Iris pigment epithelial cell (primary cell): ENCODE measurements at places on chromosomes 1 and 21.
A peak's percentile ranks its signal among the peaks of the same experiment; 100 is the strongest.

DNA sequence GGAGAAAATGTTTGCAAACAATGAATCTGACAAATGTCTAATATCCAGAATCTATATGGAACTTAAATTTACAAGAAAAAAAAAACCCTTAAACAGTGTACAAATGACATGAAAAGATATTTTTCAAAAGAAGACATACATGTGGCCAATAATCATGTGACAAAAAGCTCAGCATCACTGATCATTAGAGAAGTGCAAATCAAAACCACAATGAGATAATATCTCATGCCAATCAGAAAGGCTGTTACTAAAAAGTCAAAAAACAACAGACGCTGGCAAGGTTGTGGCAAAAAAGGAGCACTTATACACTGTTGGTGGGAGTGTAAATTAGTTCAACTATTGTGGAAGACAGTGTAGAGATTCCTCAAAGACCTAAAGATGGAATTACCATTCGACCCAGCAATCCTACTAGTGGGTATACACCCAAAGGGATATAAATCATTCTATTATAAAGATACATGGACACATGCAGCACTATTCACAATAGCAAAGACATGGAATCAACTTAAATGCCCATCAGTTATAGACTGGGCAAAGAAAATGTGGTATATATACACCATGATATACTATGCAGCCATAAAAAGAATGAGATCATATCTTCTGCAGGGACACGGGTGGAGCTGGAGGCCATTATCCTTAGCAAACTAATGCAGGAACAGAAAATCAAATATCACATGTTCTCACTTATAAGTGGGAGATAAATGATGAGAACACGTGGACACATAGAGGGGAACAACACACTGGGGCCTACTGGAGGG, 123.2 kb downstream of the PTPRC start:
- DNase-seq, result no peak

DNA sequence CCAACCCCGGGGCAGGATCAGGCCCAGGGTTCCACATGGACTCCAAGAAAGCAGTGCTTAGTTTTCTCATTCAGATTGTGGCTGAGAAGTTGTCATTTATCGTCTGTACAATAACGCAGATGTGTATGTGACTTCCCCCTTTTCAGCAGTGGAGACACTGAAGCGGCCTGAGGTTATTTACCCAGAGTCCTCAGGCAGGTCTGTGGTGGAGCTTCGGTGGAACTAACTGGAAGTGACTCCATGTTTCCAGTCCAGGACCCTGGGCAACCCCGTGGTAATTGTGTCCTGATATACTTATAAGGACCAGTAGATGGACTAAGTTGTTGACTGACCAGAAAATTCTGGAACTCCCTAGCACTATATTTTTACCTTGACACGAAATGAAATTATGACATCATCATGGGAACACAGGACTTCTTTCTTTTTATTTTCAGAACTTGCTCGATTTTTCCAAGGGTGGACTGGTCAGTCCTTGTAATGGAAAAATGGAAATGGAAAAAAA, 1.0 kb upstream of the IER5 start:
- no peak for DNase-seq

GRCh38 chr1:20250340-20250989, 40.2 kb upstream of the VWA5B1 start:
- DNase-seq, result peak; percentile 61

GRCh38 chr1:67889953-67890567, 56.8 kb upstream of the GNG12 start:
- DNase-seq, result peak; percentile 91

DNA sequence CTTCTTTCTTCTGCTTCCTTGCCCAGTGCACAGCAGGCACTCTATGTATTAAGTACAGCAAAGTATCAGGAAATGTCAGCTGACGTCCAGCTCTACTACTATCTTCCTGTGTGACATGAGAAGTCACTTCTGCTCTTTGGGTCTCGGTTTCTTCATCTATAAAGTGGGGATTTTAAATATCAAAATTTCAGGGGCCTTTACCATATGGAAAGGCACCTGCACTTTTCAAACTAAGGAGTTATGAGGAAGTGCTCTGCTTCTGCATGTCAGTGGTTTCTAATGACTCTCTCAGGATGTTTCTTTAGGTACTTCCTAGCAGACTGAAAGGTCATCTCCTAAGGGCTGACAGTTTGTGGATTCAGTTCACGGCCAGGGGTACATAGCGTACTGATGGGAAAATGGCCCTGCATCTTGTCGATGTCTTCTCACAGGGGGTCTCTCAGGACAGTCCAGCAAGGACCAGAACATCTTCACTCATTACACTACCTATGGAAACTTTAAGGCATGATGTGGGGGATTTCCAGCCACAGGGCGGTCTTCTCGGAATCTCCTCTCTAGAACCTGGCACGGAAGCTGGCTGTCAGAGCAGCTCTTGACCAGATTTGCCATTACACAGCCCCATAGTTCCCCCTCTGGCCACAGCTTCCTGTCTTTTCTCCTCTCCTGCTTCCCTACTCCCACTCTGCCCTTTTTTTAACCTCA, 42.0 kb upstream of the MTF1 start:
- DNase-seq, result no peak

DNA sequence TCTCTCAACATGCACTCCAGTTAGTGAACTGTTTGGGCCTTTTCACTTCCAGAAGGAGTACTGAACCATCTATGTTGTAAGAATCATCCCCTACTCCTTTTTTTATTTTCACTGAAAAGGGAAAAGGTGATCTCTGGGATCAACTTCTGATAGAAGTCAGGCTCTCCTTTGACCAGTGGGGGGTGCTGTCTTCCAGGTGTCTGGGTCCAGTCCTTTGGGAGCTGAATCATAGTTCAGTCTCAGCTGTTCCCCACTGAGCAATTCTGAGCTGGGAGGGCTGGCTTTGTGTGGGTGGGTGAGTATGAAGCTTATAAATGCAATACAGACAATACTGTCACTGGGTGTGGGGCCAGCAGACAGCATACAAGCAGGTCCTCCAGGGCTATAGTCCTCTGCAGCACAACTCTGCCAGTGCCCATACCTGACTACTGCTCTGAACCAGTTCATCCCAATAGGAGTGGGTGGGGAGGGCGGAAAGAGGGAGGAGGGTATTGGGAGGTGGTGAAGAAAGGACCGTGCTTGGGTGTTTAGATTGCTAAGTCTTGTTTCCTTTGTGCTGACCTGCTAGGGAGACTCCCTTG, 12.5 kb upstream of the SARS1 start:
- peak; percentile 91 for DNase-seq

DNA sequence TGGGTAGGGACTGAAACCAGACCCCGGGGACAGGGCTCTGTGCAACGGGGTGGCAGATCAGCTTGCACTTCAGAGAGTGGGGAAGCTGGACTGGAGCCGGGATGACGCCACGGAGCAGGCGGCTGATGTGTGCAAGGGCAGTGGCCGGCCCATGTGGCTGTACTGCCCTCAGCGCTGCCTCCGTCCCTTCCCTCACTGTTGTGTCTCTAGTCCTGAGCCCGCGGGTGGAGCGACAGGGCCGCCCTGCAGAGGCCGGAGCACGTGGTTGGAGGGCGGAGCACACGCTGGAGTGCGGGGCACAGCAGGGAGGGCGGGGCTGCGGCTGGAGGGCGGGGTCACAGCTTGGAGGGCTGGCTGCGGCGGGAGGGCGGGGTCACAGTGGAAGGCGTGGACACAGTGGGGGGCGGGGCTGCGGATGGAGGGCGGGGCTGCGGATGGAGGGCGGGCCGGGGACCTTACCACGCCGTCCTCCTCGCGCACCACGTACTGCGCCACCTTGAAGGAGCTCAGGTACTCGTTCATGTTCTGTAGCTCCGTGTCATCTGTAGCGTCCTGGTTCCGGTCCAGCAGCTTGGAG, 52.4 kb downstream of the CHD5 start:
- DNase-seq, result peak; percentile 58

- no peak for DNase-seq
Measured at GRCh38 chr1:22414244-22414751, 37.4 kb upstream of the ZBTB40 start.
